ENCODE measurements at places on chromosomes 16 and 17.

DNA sequence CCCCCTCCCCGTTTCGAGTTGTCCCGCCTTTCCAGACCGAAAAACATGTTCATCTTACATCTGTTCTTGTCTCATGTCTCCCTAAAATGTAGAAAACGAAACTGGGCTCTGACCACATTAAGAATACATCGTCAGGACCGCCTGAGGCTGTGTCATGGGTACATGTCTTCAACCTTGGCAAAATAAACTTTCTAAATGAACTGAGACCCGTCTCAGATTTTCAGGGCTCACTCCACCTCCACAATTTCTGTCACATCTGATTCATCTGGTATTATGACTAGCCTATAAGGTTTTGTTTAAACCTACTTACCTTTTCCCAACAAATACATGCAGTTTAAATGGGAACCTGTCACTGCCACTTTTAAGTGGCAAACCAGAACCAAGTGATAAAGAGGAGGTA, 621 bp downstream of the SDR42E1 start:
- no peak for DNase-seq

GRCh38 chr16:74564451-74564984, 42.4 kb downstream of the GLG1 start:
- no peak for DNase-seq

GRCh38 chr16:11976850-11977375, 379 bp downstream of the SNX29 start:
- no peak for DNase-seq

- DNase-seq: no peak
Observed at GRCh38 chr16:55116165-55116920, 185.7 kb downstream of the IRX5 start.

DNA sequence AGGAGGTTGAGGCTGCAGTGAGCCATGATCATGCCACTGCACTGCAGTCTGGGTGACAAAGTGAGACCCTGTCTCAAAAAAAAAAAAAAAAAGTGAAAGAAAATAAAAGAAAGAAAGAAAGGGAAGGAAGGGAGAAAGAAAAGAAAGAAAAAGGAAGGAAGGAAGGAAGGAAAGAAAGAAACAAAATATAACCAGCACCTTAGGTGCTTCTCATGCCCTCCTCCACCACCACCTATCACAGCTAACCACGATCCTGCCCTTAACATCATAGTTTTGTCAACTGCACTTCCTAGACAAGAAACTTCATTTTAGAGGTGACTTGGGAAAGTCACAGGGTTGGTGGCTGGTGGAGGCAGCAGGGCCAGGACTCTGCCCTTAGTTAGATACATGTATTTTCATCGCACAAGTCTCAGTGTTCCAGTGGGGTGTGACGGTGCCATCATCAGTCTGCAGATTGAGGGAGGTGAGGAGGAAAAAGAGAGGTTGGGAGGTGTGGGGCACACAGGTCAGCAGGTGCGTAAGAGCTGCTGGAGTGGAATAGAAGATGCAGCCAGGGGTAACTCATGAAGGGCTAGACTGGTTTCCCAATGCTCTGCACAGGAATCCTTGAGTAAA, 10.0 kb downstream of the SUPT4H1 start:
- DNase-seq: no peak

DNA sequence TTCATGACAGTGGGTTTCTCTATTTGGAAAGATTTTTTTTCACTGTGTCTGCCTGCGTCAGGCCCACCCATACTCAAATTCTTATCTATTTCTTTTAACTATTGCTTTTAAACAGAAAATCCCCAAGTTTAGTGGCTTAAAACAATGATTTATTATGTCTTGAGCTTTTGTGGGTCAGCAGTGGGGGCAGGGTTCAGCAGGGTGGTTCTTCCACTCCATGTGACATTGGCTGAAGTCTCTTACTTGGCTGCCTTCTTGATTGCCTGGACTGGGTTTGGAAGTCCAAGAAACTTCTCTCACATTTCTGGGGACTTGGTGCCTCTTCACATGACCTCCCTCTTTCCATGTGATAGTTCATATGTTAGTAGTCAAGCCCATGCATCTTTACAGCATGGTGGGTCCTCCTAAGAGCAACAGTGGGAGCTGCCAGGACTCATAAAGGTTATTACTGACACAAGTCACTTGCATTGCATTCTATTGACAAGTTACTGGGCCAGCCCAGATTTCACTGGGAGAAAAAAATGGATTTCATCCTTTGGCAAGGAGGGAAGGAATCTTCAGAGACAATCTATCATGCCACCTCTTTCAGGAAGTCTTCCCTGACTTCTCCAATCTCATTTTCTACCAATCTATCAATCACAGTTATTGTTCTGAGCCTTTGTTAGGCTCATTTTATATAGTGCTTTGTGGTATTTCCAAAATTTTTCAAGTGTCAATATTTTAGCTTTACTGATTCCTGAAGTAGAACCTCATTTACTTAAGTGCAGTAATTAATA, 436.1 kb downstream of the XYLT1 start:
- no peak for DNase-seq

DNA sequence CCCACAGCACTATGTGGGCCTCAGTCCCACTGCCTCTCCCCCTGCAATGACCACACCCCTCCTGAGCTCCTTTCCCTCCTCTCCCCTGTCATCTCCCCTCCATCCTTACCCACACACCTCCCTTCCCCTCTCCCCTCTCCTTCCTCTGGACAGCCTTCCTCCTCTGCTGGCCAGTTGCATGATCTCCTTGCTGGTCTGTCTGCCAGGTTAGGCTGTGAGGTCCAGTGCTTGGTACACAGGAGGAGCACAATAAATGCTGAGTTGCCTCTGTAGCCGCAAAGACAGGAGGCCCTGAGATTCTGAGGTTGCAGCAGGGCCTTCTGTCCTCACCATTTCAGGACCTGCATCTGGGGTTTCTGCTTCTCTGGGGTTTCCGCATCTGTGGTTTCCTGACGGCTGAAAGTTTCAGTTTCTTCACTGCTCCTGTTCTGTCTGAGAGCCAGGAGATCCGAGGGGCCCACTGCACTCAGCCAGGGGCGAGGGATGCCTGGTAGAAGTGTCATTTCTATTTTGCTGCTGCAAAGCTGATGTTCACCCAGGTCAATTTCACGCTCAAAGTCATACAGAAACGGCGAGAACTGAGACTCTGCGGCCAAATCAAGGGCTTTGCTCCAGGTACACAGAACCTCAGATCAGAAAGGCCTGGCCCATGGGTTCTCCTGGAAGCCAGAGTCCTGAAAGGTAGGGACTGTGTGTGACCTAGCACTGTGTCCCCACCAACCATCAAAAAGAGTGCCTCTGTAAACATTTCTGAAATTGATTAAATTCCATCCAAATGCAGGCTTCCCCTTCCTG, 4.6 kb upstream of the SLC12A3 start:
- DNase-seq: no peak

- DNase-seq: no peak
Observed at GRCh38 chr16:13982451-13982850, 62.5 kb downstream of the ERCC4 start.

DNA sequence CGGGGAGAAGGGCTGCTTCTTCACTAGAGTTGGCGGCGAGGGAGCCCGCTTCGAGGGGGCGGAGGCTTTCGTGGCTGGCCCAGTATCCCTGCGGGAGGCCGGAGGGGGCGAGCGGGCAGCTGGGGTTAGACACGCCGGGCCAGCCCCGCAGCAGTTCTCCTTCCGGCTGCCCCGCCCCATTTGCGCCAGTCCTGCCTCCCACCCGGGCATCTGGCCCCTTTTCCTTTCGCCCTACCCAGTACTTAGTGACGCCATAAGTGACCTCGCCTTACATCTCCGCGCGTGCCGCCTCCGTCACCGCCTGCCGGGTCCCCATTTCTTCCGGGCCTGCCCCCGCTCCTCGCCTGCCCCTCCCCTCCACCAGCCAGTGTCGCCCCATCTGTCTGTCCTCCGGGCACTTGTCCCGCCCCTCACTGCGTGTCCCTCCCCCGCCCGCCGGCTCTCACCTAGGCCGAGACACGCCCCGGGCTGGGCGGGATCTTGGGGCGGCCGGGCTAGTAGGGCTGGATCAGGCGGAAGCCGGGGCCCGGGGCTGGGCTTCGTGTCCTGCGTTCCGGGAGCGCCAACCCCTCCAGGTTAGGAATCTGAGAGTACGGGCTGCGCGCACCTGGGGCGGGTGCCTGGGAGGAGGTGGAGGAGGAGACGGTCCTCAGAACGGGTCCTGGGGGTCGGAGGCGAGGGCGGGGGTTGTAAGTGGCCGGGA, 14.3 kb downstream of the SPATA32 start:
- peak; percentile 79 for DNase-seq

DNA sequence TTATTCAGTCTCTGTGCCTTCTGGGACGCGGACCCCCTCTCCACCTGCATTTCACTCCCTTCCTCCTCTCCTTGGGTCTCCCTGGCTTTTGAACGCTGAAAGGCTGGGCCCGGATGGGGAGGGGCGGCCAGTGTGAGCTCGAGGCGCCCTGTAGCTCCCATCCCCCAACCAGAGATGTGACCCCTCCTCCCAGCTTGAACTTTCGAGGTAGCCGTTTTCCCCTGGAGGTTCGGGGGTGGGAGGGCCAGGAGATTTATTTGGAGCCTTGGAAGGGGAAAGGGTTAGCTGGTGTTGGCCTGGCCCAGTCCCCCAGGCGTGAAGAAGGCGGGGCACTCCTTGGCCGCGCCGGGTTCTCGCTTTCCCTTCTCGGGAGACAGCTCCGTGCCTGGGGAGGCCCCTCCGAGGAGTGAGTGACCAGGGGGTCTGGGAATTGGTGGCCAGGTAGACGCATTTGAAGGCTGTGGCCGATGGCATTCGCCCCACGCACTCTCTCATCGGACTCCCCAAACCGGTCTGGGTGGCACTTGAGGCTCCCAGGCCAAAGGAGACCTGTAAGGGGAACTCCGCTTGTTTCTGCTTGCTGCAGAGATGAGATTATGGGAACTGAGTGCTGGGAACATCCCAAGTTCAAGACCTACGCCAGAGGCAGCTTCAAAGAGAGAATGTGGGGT, 942 bp downstream of the LDAF1 start:
- no peak for DNase-seq

DNA sequence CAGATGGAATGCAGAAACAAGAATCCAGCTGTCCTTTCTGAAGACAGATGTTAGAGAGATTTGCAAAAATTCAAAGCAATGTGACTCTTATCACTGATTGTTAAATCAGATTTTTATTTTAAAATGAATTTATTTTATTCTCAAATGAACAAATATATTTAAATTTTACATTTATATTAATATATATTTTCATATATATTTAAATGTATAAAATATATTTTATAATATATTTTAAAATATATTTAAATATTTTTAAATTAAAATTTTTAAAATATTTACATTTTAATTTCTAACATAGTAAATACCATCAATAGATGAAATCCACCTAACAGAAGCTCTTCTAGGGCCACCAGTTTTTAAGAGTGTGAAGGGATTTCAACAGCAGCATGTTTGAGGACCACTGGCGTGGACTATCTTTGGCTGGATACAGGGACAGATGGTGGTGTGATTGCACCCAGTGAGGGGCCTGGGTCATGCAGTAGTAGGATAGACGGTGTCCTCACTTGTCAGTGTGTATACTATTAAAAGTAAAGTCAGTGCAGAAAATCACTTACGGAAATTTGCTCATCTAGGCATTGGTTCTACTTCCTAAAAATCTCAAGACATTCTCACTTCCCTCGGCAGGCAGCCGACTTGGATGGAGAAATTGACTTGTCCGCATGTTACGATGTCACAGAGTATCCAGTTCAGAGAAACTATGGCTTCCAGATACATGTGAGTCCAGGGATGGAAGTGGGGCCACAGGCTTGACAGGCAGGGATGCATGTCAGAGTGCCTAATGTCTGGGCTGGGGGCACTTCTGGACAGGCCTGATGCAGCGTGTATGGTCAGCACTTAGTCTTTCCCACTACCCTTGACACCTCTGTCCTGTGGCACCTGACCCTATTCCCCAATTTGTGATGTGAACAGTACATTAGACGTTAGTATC, 56.3 kb downstream of the PLD6 start:
- no peak for DNase-seq

DNA sequence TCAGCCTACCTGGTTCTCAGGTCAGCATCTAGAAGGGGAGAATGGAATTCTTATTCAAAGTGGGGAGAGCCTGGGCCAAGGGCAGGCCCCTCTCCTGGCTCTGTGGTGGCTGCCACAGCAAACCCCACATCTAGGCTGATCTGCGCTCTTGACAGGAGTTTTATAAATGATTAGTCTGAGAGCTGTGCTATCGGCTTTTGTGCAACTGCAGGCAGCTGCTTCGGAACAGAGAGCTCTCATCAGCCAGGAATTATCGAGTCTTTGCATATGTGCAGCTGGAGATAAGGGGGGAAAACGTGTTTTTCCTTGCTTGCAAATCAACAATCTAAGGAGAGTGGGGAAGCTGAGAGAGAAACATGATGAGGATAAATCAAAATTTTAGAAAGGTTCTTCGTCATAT, 91.7 kb downstream of the HS3ST3A1 start:
- no peak for DNase-seq

- no peak for DNase-seq
Observed at GRCh38 chr17:49741692-49742076, 22.2 kb downstream of the FAM117A start.

DNA sequence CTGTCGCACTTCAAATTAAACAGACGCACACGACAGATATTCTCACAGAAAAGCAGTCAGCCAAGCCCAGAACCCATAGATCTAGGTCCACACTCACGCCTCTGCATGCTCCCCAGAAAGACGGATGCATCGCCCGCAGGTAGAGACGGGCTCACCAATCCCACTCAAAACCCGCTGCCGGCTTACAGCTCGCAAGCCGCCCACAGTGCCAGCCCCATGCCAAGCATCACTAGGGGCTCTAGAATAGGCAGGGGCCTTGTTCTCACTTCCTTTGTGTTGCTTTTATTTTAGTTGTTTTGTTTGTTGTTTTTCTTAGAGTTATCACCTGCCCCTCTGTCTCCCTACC, 336 bp upstream of the BMERB1 start:
- DNase-seq: no peak

- DNase-seq: peak; percentile 52
Observed at GRCh38 chr17:732067-732901, at the start of gene TLCD3A. Gene TLCD3A (plus strand): TSS chr17:732596. CDS start chr17:732648, 52 bp downstream.

- DNase-seq: no peak
Observed at GRCh38 chr16:15464401-15465186, 30.2 kb downstream of the BMERB1 start.

- no peak for DNase-seq
Observed at GRCh38 chr16:27811881-27812280, 251.6 kb downstream of the GSG1L start.

- DNase-seq: peak; percentile 48
Observed at GRCh38 chr17:79695797-79696609, 34.7 kb upstream of the ENPP7 start.

DNA sequence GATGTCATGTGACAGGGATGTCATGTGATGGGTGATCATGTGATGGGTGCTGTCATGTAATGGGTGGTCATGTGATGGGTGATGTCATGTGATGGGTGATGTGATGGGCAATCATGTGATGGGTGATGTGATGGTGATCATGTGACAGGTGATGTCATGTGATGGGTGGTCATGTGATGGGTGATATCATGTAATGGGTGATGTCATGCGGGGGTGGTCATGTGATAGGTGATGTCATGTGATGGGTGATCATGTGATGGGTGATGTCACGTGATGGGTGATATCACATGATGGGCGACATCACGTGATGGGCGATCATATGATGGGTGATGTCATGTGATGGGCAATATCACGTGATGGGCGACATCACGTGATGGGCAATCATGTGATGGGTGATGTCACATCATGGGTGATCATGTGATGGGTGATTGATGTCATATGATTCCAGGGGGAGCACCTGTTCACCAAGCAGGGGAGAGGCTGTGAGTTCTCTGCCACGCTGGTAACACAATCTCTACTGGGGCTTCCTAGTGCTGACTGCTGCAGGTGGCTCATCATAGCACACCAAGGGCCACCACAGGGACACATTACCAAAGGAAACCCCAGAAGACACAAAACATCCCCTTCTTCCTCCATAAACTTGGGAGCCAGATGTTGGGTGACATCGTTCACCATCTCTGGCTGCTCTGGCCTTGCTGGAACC, 16.5 kb downstream of the CD300LB start:
- no peak for DNase-seq
